MG63 (cell line): ENCODE measurements at places on chromosomes 1 and 21.

DNA sequence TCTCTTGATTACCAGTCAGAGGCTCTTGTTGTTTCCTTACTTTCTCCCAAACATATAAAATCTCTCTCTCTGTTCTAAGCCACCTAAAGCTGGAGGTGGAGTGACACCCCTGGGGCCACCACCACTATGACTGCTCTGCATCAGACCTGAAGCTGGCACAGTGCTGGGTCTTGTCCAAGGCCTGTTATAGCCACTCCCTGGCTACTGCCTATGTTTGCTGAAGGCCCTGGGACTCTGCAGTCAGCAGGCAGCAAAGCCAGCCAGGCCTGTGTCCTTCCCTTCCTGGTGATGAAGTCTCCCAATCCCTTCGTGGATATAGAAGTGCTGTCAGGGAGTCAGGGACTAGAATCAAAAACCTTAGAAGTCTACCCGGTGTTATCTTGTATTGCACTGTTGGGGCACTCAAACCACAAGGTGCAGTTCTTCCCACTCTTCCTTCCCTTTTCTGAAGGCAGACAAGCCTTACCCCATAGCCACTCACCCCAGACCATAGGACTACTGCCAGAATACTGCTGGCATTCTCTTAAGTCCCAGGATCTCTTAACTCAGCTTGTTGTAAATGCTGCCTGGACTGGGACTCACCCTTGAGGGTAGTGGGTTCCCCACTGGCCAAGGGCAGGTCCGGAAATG is 103.1 kb downstream of the RPS6KC1 start:
- no peak for DNase-seq

DNA sequence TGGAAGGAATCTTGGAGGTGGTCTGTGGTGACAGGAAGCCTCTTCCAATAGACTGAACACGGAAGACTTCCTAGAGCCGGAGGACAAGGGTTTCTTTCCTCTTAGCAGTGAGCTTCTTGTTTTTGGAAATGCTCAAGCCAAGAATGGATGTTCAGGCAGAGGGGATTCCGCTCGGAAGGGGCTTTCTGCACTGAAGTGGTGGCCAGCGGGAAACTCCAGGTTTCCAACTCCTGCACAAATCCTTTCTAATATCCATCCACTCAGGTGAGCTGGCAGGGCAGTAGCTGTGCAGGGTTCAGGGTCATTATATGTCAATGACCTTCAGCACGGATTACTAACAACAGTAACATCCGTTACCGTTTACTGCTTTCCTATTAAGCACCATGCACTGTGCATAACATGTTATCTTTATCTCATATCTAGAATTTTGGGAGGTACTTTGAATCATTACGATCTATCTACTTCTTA is 573 bp upstream of the CPT2 start:
- no peak for DNase-seq

DNA sequence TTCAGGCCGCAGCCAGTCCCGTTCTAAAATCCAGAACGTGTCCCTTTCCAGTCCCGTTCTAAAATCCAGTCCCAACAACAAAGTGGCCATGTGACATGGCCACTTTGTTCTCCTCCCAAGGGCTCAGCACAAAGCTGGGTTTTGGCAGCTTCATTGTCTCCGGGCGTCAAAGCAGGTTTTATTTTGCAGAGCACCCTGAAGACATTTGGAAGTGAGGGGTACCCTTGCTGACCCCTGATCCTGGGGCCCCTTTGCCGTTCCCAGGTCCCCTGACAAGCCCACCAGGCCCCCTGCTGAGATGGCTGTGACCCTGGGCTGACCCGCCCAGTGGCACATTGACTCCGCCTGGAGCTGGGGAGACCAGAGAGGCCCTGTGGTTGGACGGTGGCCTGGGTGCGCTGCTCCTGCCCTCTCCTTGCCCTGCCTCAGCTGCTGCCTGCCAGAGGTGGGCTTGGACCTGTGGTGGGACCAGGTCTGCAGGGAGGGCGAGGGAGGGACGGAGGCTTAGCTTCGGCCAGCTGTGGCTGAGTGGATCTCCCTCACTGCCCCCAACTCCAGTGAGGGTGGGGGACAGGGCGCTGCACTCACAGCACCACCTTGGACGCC is 4.3 kb downstream of the PFKL start:
- no peak for DNase-seq

DNA sequence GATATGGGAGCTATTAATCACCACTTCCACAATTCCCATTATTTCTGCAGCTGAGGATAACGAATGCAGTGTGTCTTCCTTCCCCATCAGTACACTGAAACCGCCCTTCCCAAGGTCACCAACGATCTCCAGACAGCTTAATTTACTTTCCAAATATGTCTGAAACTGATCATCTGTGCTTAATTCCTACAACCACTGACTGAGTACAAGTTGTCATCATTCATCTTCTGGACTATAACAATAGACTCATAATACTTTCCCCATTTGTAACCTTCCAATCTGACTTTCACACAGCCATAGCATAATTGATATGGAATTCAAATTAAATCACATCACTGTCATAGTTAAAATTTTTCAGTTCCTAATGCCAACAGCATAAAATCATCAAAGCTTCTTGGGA is 17.4 kb downstream of the DNM3 start:
- DNase-seq: no peak

GRCh38 chr1:59146056-59146455 is 150.8 kb upstream of the FGGY start:
- DNase-seq: no peak

- DNase-seq: peak; percentile 20
Measured at GRCh38 chr1:217363319-217363718, 267.6 kb downstream of the GPATCH2 start.

GRCh38 chr1:173153503-173153902 is 53.6 kb downstream of the TNFSF4 start:
- DNase-seq: no peak

GRCh38 chr1:38680801-38681510 is 178.6 kb downstream of the RRAGC start:
- DNase-seq: peak; percentile 4

DNA sequence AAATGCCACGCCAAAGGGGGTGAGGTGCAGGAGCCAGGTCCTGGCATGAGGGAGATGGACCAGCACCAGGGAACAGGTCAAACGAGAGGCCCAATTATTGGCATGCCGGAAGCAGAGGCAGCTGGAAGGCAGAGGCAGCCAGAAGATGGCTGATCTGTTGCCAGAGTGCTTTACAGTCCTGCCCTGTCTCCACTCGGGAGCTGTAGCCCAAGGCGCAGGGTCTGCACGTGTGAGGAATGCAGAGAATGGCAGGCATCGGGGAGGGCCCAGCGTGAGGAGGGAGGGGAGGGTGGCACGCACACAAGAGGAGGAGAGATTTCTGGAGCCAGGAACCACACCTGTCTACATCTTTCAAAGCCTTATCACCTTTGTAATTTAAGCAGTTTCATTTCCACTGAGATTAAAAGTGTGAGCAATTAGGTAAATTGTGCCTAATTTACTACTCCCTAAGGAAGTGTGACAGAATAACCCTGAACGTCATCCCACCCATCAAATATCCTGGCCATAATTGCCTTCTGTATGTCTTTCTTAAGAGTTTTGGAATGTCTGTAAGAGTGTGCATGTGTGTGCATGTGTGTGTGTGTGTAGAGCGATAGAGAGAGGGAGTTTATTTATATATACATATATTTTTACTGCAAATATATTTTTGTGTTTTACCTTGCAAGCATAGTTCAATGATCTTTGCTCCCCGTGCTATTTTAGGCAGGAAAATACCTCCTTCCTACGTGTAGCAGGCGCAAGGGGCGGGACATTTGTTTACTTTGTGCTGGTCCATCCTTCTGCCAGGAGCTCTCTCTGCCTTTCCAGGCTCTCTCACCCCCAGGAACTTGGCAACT is 125.5 kb upstream of the SERBP1 start:
- no peak for DNase-seq

DNA sequence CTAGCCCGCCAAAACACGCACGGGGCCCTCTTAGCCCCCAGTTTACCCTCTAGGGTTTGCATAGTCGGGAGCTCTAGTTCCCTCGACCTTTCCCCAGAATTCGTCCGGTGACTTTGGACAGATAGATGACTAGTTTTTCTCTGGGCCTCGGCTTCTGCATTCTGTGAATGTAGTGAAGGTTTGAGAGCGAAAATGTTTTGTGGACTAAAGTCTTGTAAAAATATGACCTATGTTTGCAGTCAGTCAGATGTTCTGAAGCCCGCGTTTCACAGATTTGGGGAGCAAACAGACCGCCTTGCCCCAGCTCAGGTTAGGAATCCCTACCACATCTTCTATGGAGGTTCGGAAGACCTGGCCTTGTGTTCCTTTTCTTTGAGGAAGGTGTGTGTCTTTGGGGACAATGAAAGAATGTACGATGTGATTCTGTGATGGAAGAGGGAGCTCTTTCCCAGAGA is 401 bp downstream of the UQCRH start:
- no peak for DNase-seq
